ENCODE measurements at places on chromosomes 16 and 17.

DNA sequence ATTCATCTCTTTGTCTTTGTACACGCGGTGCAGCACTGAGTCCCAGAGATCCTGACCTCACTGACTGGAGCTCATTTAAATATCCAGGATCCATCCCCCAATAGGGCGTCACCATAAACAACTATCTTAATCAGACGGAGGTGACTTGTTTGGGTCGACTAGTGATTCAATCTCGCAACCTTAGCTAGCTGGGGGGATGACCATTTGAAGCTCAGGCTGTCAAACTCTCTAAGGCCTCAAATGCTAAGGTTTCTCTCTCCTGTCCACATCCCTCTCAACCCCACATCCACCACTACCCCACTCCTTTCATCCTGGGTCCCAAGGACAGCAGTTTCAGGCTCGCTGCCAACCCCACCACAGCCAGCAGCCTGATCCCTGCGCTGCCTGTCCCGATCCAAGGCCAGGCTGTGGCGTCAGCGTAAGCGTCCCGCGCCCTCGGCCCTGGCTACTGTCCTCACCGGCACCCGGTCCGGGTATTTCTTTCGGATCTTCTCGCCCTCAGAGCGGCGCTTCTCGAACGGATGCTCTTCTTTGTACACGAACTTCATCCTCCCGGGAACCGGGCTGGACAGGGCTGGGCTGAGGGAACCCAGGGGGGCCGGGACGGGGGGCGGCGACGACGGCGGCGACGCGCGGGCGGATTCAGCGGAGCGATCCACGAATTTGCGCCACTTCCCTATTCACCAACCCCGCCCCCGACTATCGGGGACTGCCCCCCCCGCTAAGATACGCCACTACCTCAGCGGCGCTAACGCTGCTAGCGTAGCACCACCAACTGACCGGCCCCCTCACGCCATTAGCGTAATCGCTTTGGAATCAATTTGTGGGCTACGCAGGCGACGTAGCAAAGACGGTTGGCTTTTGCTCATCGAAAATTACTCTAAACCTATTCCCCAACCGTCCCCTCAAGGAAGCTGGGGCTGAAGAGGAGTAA lies at the start of gene GABARAP:
GABARAP (minus strand) TSS at position 667 of the 934 bp plus-strand sequence; CDS start at position 548, 119 bp downstream.
- DNase-seq: peak; percentile 97

- DNase-seq: peak; percentile 76
Observed at GRCh38 chr16:30527635-30528178, 1.3 kb upstream of the ZNF768 start.

GRCh38 chr16:88651276-88651988 lies 579 bp upstream of the CYBA start:
- no peak for DNase-seq

GRCh38 chr16:3980253-3981111 lies 100.0 kb upstream of the CREBBP start:
- DNase-seq: no peak

DNA sequence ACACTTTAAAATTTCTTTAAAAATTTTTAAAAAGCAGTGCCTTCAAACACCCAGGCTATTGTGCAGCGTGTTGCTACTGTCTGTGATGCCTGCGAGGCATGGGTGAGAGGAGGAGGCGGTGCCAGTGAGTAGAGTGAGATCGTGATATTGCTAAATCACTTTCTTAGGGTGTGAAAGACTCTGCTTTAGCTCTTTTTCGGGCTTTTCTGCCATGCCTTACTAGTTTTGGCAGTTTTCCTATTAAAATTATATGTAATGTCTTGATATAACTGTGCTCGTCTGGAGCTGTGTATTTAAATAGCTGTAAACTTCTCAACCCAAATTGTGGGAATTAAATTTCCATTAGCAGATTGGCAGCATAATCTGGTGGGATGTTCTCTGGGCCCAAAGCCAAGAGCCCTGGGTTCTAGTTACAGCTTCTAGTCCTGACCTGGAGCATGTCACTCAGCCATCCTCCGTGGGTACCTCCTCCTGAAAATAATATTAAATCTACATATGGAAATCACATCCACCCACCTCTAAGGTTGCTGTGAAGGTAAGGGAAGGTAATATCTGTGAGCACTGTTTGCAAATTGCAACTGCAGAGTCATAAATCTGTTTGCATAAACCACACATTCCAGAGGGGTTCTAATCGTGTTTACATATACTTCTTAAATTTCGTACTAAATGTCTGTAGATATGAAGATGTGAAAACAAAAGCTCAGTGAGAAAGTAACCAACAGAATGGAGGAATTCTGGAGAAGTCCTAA lies 264.3 kb upstream of the CACNG5 start:
- peak; percentile 32 for DNase-seq

DNA sequence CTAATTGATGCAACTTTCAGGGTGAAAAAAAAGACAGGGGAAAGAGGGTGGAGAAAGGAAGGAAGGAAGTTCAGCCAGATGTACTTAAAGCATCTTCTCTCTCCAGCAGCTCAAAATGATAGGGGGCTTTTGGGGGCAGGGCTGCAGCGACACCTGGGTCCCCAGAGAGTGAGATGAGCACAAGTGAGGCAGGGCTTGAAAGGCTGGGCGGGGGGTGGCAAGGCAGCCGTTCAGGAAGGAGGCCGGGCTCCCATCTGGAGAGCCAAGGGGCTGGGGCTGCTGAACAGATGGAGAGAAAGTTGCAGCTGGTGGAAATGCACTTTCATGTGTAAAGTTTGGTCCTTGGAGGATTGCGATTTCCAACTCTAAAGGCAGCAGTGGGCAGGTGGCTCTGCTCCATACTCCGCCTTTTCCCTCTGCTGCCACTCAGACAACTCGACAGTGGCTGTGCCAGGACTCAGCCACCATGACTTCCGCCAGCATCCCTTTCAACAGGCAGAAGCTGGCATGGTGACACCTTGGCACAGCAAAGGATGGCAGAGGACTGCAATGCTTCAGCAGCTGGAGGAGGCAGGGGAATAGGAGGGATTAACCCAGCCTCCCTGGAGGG lies 7.7 kb downstream of the SLC35B1 start:
- no peak for DNase-seq

GRCh38 chr16:3046641-3047386 lies 453 bp downstream of the MMP25 start:
- no peak for DNase-seq

DNA sequence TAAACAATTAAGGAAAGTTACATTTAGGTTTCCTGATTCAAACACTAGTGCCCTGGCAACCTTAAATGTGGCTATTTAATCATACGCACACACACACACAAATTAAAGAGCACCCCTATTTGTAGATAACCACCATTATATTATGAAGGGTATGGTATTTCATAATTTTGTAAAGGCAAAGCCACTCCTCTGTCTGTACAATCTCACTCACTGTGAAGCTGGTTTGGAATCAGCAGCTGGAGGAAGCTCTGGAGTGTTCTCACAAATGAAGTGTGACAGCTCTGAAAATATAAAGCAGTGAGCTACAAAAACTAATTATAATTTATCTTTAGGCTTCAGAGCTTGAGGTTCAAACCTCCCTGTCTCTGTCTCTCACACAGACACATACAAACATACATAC lies 57.9 kb upstream of the KCNJ16 start:
- DNase-seq: no peak

GRCh38 chr16:22232277-22233036 lies 26.4 kb downstream of the EEF2K start:
- DNase-seq: no peak

- DNase-seq: no peak
Observed at GRCh38 chr17:66799849-66800537, 34.9 kb upstream of the CACNG5 start.

DNA sequence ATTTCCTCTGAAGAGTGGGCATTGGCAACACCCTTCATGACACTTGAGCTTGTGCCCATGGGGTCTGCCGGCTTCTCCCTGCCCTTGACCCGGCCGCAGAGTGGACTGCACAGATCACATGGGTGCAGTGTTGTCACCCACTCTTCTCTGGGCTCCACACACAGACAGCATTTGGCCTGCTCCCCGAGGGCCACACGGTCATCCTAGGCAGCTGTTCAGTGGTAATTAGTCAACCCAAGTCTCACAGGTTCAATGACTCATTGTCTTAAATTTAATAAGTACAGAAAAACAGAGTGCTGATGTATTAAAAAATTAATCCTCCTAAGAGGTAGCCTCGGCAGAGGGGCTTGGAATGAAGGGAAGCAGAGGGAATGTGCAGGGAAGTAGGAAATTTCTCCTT lies 204.8 kb downstream of the MSI2 start:
- DNase-seq: no peak

- no peak for DNase-seq
Observed at GRCh38 chr17:42270170-42270535, 6.0 kb downstream of the STAT5B start.

GRCh38 chr17:8125154-8125946 lies 1.4 kb upstream of the HES7 start:
- DNase-seq: peak; percentile 91

DNA sequence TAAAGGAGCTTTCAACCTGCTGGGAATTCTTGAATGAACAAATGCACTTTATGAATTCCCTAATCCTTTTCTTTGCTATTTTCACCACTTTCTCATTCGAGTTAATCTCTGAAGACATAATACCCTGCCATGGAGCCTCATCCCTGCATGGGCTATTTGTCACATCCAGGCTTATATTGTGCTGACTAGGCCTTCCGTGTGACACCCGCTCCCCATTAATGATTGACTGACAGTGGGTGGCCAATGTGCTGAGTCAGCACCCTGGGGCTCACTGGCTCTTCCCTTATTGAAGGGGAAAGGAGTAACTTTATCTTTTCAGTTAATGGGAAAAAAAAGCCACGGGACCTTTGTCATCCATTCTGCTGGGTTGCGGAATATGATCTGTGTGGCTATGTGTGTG lies 1024.8 kb upstream of the EEF2KMT start:
- no peak for DNase-seq
